DMS 273 treated with DMSO at 0.1 percent for 48 hours (cell line): ENCODE measurements at places on chromosomes 4 and X.

DNA sequence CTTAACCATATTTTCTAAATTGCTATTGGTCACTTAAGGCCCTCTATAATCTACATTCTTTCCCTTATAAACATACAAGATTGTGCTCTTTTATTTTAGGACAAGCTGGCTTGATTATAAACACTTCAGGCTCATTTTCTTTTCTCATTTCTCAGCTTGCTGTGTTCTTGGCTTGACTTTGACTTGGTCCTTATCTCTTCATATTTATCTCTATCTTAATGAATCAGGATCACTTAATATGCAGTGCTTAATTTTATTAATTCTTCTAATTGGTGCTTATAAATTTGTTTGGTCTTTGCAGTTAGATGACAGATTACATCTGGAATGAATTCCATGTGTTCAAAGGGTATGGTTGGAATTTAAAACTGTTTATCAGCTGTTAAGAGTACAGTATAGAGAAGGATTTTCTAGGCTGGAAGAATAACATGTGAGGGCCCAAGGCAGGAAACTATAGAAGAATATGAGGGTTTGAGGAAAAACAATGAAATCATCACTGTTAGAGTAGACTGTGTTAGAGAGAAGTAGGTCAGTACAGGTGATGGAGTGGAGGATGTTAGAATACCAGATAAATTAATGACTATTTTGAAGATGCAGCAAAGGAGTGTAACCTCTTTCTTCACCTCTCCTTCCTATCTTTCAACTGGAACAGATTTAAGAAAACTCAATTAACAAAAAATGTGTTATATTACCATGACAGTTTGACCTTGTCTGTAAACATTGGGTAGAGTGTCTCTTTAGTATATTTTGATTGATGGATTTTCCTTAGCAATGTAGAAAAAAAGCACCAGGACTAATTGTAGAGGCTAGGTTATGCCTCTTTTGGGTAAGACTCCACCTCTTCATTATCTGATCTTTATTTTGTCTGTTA is 169.6 kb downstream of the RAPGEF2 start:
- DNase-seq: no peak

DNA sequence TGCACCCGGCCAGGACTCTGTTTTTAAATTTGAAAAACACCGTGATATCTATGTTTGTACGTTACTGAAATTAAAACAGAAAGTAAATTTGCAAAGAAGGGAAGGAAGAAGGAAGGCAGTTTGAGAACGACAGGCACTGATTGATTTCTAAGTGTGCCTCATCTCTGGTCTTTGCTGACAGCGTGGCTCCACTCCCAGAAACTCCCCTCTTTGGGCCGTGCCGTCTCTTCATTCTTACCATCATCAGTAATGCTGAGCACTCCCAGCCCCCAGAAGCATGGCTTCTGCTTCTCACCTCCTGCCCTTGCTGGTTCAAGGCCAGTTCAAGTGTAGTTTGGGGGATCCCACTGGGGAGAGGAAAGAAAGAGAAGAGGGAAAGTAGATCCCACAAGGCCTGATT is 85.3 kb downstream of the TENM3 start:
- DNase-seq: no peak

GRCh38 chrX:68915778-68916177 is 87.0 kb downstream of the EFNB1 start:
- DNase-seq: no peak

- DNase-seq: no peak
These were observed 268.7 kb upstream of the GK2 start for GRCh38 chr4:79676705-79677104.

GRCh38 chrX:129823522-129823921 is 20.2 kb downstream of the ZDHHC9 start:
- DNase-seq: no peak

GRCh38 chr4:120812216-120812615 is 110.3 kb downstream of the PRDM5 start:
- DNase-seq: no peak

GRCh38 chrX:118973389-118974087 is 880 bp upstream of the LONRF3 start:
- DNase-seq: no peak

- no peak for DNase-seq
These were observed 4.2 kb upstream of the PKD2 start for GRCh38 chr4:88003261-88003660.
